ENCODE measurements at places on chromosomes 16 and 17.

GRCh38 chr17:72122010-72122764, 1.4 kb downstream of the SOX9 start:
- no peak for DNase-seq

- no peak for DNase-seq
Observed at GRCh38 chr17:2043785-2044184, 2.0 kb downstream of the OVCA2 start.

DNA sequence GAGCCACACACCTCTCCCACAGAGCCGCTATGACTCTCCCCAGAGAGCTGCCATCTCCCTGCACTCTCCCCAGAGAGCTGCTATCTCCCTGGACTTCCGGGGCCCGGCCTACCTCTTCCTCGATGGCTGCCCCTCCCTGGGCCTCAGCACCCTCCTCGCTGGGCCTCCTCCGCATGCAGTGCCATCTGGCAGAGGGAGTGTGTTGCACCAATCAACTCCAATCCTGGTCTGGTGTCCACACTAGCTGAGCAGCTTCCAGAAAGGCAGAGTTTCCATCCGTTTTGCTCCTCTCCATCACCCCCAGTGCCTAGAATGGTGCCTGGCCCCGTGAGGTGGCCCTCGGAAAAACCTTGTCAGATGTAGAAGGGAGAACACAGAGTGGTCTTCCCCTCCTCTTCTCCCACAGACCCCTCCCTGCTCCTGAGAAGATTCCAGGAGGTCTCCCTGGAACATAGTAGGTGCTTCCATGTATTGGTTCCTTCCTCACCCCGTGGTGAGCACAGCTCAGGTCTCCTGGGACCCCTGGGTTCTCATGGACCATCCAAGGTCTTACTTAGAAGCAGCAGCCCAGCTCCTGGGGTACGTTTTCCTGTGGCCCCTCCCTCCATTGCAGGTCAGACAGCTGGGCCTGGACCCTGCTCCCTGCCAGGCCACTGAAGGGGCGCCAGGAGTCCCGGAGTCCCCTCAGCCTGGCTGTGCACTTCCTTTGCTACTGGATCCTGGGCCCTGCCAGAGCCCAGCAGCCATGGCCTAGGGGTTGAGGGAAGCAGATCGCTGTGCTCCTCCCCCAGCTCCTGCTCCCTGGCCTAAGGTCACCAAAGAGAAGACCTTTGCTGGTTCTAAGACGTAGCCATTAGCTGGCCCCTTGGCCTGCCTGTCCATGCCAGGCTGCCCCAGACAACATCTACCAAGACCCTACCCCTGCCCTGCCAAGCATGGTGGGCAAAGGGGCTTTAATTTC, 233.8 kb upstream of the GSE1 start:
- DNase-seq, result no peak

GRCh38 chr16:11636172-11636721, 32.0 kb upstream of the SNN start:
- no peak for DNase-seq

DNA sequence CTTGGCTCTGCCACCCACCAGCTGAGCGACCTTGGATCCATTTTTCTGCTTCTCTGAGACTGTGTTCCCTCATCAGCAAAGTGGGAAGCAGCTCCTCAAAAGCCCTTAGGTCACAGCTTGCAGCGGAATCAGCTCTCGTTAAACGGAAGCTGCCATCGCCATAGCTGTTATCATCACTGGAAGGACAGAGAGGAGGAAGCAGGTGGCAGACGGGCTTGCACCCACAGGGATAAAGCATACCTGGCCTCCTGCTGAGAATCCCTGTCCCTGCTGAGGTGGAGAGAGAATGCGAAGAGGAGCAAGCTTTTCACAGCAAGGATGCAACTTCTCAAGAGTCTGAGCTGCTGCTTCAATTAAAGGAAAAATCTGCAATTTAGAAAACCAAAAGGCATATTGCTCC, 106.6 kb downstream of the CLEC16A start:
- DNase-seq, result no peak

DNA sequence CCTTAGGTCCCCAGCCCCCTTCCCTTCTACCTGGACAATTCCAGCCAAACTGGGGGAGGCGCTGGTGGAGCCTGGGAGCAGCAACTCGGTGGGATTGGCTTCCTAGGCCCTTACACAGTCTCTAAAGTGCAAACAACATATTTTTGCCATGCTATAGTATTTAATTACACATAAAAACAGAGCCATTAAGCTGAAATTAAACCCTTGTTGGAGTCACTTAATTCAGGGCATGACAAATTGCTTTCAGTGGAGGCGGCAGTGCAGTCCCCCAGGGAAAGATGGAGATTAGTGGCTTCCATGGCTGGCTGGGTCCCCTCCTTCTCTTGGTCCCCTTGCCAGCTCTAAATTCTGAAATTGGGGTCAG, 17.3 kb downstream of the IGFBP4 start:
- no peak for DNase-seq

DNA sequence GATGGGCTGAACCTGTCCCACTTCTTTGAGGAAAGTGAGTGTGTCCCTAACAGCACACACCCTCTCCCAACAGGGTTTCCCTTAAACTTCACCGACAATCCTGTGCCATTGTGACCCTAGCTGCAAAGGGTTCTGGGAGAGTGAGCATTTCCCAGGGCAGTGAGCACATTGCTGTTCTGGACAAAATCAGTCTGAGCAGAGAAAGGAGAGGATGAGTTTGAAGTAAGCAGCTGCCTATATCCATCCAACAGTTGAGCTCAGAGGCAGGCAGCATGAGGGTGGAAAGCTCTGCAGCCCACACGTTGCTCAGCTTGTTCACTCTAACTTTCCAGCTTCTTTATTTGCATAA, 296.5 kb upstream of the MAF start:
- no peak for DNase-seq

DNA sequence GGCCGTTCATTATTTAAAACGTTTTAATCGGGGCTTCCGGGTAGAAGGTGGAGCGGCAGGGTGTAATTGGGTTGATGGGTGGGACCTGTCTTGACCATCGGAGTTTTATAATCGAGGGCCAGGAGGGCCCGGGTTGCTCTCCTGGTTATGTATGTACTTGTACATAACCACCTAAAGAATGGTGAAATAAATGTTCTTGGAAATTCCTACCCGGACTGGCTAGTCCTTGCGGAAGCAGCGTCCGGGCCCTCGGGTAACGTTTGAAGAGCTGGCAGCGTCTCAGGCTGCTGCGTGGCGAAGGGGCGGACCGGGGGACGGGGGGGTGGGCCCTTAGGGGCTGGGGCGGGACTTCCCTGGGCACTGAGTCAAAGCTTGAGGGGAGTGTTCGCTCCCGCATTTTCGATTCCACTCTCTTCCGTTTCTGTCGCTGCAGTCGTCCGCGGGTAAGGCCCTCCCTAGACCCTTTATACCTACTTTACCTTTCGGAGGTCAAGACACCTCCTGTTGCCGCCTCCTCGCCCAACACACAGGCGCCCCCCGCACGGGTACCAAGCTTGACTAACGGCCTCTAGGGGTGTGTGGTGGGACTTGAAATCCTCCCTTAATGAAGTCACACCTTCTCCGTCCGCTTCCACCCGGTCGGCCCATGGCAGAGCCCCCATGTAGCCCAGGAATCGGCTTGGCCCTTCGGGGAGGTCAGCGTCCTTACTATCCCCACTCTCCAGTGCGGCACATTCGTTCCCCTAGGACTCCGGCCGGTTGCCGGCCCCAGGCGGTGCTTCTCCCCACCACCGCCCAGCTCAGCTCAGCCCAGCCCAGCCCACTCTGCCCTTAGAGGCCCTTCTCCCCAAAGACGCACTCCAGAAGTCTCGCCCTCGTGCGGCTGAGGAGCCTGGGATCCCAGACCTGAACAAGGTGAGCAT, at the start of gene TMEM106A:
TMEM106A (plus strand) TSS at position 396 of the 923 bp plus-strand sequence. CDS start 1,167 bp downstream, outside the sequence.
- peak; percentile 2 for DNase-seq

- no peak for DNase-seq
Observed at GRCh38 chr17:77352441-77352840, 211.7 kb downstream of the SEC14L1 start.

- no peak for DNase-seq
Observed at GRCh38 chr17:82959990-82960418, 119.4 kb upstream of the METRNL start.

DNA sequence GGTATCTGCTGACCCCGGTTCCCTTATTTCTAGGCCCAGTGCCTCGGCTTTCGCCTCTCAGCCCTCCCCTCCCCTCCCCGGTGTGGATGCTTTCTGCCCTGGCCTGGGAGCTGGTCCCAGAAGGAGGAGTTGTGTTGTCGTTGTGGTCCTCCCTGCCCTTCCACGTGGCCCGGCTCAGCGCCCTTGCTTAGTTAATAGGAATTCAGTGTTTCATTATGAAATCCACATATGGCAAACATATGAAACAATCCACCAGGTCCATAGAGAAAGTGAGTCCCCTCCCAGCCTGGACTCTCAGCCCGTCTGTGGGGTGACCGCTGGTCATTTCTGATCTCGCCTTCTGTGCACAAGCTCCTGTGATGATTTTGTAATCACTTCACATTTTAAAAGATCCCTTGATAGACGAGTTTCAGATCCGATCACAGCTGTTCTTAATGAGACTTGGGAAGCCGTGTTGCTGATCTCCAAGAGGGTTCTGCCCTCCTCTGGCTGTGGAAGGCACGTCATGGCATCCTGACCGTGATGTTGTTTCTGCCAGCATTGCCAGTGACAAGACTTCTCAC, 112.1 kb downstream of the BANP start:
- peak; percentile 37 for DNase-seq

DNA sequence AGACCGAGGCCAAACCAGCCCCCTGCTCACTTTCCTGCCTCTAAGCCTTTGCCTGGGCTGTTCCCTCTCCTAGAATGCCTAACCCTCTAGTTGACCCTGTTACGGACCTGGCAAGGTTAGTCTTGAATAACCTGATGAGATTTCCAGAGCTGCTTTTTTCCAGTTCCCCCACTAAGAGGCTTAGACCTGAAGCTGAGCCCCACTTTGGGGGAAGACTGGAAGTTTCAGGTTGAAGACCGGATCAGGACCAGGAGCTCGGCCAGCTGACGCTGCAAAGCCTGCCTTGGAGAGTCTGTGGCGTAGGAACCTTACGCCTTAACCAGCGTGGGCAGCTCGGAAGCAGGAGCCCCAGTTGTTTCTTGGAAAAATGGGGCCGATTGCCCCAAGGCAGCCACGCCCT, 129.8 kb downstream of the OR1D5 start:
- DNase-seq, result no peak

- DNase-seq, result no peak
Observed at GRCh38 chr17:68832109-68832802, 122.9 kb downstream of the ABCA8 start.

GRCh38 chr17:44202756-44203155, 3.1 kb upstream of the ATXN7L3 start:
- no peak for DNase-seq

DNA sequence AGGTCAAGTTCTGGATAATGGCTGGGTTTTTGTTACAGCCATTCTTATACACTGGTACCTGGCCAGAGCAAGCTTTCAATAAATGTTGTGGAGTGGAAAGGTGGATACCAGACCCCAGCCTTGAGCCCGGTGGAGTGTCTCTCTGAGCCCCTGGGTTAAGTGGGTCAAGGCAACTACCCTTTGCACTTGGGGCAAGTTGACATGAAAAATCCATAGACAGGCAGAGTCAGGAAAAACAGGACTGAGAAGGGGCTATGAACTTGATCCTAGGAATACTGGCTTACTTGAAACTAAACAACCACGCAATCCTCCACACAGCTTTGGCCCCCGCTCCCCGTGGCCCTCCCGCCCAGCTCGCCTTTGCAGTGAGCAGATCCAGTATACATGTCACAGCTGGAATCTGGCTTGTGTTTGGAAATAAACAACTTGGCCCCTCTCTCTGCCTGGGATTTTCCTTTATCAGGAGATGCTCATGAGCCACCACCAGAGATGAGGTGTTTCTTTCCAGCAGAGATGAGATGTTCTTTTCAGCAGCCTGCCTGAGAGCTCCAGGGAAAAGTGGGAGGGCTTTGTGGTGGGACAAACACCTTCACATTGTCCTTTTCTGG, 65.9 kb downstream of the KSR1 start:
- DNase-seq, result no peak

GRCh38 chr16:88347656-88348376, 34.9 kb upstream of the ZNF469 start:
- DNase-seq, result no peak

GRCh38 chr16:79409978-79410377, 190.6 kb downstream of the MAF start:
- no peak for DNase-seq

Data from G401 (cell line).